Ovary (tissue), 10 donors: ENCODE measurements at places on chromosomes 12 and 14.

GRCh38 chr14:45065540-45065939, 18.4 kb upstream of the PRPF39 start:
- no peak for DNase-seq

GRCh38 chr12:47356129-47356700, 276.5 kb upstream of the AMIGO2 start:
- no peak for DNase-seq

DNA sequence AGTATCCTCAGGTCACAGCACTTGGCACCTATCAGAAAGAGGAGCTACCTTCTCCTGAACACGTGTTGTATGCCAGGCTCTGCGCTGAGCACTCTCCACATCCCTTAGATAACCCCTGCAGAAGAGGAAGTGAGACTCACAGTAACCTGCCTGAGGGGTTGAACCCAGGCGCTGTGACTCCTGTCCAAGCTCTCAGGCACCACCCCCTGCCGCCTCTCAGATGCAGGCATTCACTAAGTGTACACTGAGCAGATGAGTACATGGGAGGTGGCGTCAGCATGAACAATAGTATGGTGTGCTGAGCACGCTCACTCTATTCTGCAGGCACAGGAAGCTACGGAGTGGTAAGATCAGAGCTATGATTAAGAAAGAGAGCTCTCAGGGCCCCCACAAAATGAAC, 21.0 kb upstream of the RIC8B start:
- no peak for DNase-seq

GRCh38 chr14:101862711-101863110, 101.2 kb downstream of the PPP2R5C start:
- DNase-seq, result no peak

DNA sequence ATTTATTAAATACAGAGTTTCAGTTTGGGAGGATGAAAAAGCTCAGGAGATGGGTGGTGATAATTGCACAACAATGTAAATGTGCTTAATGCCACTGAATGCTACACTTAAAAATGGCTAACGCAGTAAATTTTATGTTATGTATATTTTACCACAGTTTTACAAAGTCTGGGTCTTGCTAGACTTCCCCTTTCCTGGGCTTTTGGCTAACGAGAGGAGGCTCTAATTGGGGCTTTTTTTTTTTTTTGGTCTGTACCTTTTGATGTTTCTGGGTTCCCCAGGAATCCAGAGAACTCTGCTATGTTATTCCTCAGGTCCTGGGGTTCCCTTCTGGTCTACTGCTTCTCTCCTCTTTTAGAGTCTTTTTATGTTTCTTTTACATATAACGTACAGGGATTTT, 355.5 kb downstream of the CACNA1C start:
- DNase-seq, result no peak

GRCh38 chr12:59834659-59835474, 239.0 kb downstream of the SLC16A7 start:
- DNase-seq, result no peak

DNA sequence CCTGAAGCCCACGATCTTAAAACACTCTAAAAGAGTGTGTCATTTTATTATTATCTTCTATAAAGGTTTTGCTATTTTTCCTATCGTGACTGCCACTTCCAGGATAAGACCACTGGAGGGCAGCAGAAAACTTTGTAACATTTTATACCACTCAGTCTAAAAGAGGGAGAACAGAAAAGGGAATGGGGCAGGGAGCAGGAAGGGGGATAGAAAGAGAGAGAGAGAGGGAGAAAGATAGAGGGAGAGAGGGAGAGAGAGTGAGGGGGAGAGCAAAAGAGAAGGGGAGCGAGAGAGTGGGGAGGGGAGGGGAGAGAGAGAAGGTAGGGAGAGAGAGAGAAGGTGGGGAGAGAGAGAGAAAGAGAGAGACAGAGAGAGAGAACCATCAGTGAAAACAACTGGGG, 2.0 kb upstream of the ART4 start:
- DNase-seq, result peak; percentile 34

DNA sequence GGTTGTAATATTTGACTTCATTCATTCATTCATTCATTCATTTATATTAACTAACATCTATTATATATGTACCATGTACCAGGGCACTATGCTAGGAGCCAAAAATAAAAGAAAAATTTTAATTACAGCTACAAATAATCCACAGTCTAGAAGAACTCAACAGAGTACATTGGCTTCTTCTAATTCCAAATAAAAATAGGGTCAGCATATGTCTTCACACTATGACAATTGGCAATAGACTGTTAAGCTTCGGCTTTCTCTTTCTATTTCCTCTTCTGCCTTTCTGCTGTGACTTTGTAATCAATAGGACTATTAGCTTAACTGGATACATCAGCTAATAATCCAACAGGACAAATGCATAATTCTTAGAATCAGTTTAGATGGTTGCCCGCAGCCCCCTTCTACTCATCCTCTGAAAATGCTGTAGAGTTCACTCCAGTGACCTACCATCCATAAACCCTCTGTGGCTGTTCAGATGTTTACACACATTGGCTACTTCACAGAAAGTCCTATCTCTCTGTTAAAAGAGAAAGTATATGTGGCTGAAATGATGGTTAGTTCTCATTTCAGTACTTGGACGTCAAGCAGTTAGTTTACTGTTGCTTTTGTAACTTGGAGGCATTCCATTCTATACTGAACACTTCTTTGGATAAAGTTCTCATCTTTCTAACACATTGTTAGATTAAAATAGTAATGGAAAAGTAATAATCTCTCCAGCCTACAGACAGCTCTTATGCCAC, 445.5 kb upstream of the GARIN6 start:
- no peak for DNase-seq

DNA sequence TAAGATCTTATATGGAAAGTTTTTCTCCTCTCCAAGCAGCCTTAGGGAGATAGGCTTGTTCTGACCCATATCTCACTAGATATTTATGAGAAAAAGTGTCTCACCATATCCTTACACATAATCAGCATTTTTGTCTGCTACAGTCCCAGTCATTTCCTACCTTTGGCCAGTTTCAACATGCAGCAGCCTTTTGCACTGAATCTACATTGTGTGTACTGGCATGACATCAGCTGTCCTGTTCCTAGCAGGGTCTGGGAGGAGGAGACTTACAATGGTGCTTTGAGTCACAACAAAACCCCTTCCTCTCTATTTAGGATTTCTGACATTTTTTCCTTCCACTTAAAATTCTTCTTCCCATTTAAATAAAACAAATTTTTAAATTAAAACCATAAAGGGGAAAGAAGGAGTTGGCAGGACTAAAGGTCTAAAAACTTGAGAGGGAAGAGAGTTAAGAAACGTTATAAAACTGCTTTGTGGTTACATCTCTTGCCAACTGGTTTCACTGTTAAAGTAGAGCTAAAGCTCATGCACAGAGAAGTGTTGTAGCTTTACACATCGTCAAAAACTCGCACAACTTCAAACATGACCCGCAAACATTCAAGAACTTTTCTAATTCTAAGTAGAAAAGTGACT, 53.3 kb upstream of the CERS5 start:
- DNase-seq, result no peak

- no peak for DNase-seq
These were observed 9.3 kb downstream of the ANKRD33 start for GRCh38 chr12:51897181-51897580.
